ENCODE measurements at places on chromosomes 2 and 18.
A peak's percentile ranks its signal among the peaks of the same experiment; 100 is the strongest.

- DNase-seq = no peak
Observed at GRCh38 chr2:163748420-163748819, 12.6 kb upstream of the FIGN start.

DNA sequence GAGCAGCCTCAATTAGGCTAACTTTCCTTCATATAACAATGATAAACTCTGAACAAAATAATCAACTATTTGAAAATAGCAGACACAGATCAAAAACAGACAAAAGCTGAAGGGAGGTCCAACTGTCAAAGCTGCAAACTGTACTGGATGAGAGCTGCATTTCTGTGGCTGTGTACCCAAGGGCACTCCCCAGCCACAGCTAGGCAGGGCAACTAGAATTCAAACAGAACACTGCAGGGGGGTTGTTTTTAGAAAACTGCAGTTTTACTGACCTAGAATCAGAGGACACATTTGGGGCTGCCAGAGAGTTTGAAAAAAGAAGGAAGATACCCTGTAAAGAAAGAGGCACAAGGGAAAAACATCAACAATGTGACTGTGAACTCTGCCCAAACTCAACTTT is 56.8 kb downstream of the SMAD2 start:
- no peak for DNase-seq

DNA sequence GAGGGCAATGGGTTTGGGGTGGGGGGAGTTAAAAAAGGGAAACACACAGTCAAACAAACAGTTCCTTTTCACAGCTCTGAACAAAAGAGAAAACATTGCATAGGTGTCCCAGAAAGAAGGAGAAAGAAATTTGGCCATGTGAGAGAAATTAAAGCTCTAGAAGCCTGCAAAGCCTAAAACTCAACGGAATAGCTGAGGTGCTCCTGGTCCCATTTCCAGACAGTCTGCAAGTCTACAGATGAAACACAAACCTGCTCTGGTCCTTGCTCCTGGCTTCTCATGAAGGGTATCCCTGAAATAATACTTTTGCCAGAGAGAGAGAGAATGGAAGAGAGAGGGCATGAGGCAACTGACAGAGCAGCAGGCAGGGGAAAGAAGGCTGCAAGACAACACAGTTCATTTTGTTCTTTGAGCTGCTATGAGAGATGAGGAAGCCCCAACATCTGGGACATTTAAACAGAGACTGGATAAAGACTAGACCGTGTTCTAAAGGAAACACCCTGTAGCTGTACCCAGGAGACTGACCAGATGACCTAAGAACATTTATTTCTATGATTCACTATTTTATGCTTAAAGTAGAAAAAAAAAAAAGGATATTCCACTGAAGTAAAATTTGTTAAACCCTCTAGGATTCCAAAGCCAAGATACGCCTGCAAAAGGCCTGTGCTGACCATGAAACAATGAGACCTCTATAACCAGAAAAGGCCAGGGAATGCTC is 57.3 kb upstream of the CYP26B1 start:
- DNase-seq = no peak

DNA sequence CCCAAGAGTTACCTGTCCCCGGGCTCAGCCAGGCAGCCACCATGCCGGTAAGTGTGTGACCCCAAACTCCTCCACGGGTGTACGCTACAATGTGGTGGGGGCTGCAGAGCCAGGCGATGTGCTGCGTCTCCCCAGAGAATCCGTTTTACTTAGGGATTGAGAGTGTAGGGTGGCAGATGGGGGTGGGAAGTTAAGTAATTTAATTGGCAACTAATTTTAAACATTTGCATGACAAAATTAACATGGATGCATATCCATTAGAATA is 26.6 kb upstream of the RPL31 start:
- no peak for DNase-seq

GRCh38 chr2:134393075-134393461 is 139.2 kb downstream of the MGAT5 start:
- DNase-seq = no peak

GRCh38 chr18:3211236-3211992 is 8.4 kb downstream of the MYOM1 start:
- no peak for DNase-seq

- no peak for DNase-seq
Observed at GRCh38 chr2:83817511-83817910, 641.6 kb downstream of the SUCLG1 start.

DNA sequence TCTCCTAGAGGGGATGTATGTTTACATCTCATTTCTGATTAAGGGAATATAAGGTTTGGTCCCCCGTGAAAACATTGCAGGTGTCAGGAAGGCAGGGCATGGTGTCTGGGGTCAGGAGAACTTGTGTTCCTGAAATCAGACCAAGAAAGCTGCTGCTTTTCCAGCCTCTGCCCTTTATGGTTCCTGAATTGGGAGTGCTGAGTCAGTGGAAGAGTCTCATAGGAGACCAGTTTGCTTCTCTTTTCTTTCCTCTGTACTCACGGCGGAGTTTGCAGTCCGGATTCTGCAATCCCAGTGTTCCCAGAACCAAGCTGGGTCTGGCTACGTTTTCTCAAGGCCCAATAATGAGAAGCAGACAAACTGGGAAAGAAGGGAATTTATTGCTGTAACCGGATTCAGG is 5.1 kb upstream of the MARCO start:
- DNase-seq = no peak

DNA sequence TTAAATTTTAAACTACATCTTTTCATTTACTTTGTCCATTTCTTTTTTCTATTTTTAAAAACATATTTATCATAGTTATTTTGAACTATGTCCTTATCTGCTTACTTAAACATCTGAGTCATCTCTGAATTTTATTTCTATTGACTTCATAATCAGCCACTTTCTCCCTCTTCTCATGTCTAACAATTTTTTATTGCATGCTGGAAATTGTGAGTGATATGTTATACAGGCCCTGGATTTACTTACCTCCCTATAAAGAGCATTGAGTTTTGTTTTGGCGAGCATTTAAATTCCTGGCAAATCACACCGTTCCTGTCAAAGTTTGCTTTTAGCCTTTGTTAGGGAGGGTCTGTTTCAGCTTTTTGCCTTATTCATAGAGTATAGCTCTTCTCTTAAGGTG is 39.3 kb downstream of the KCNIP3 start:
- DNase-seq = no peak

DNA sequence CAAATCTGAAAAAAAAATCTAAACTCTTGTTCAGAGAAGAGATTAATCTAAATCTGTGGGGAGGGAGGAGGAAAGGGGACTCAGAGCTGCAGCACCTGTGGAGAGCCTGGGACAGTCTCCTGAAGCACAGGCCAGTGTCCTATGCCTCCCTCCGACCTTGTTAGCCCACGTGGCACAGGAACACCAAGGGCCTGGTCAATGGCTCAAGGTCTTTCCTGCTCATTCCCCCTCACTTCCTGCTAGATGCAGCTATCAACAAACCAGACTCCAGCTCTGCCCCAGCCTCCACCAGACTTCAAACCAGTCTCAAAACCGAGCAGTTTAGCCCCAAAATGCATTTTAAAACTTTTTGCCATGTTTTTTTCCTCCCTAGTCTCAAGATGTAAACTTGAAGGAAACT is 20.1 kb upstream of the SULT1C3 start:
- DNase-seq = no peak

- DNase-seq = no peak
Observed at GRCh38 chr2:207792244-207792785, 22.6 kb upstream of the FZD5 start.

DNA sequence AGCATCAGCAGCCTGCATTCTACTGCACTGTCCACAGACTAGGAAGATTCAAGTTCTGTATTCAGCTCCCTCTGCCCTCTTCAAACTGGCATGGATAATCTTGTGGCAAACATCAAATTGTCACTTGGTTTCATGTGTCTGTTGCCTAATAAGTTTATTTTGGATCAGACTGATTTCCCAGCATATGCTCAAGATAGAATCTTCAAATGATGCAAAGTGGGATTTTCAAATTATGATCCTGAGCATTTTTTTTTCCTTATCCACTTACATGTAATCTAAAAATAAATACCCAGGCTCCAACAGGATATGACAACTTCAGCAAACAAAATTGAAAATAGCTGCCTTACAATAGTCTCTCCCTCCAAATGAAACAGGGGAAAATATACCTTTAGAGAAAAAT is 160.9 kb upstream of the VRK2 start:
- no peak for DNase-seq

DNA sequence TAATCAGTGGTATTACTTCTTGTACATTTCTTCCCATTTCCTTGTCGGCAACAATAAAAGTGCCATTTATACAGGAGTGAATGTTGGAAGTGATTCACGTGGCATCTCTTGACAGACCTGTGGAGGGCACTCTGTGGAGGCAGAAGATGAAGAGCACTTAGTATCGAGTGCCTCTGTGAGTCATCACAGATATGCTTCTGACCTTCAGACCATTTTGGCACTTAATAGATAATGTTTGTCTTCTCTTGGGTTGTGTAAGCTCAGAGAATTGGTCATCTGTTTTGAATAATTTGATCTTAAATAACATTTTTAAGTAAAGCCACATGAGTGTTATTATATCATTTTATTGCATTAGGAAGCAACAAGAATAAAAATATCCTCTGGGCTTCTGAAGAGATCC is 305.5 kb downstream of the PTPRM start:
- no peak for DNase-seq

DNA sequence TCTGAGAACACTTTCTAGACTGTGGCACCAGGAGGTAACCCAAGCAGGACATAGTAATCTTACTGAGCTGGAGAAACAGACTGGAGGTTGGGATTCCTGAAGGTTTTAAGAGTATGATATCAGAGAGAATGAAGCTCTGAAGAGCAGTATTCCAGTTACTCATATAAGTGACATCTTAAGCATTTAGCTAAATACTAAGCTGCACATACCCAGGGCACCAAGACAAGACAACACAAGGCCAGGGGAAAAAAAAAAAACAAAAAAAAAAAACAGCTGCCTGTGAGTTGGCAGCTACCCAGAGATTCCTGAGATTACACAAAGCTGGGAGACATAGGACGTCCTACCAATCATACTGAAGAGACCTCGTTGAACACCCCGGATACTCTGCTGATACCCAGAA is 175.8 kb downstream of the SRBD1 start:
- no peak for DNase-seq

DNA sequence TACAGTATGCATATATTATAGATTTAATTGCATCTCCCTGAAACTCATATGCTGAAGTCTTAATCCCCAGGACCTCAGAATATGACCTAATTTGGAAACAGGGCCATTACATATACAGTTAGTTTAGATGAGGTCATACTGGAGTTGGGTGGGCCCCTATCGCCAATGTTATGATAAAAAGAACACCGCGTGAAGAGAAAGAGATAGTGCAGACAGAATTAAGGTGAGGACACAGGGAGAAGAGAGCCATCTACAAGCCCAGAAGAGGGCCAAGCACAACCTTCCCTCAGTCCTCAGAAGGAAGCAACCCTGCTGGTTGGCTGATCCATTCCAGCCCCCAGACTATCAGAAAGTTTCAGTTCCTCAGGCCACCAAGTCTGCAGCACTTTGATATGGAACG is 311.9 kb upstream of the RAB6C start:
- no peak for DNase-seq

DNA sequence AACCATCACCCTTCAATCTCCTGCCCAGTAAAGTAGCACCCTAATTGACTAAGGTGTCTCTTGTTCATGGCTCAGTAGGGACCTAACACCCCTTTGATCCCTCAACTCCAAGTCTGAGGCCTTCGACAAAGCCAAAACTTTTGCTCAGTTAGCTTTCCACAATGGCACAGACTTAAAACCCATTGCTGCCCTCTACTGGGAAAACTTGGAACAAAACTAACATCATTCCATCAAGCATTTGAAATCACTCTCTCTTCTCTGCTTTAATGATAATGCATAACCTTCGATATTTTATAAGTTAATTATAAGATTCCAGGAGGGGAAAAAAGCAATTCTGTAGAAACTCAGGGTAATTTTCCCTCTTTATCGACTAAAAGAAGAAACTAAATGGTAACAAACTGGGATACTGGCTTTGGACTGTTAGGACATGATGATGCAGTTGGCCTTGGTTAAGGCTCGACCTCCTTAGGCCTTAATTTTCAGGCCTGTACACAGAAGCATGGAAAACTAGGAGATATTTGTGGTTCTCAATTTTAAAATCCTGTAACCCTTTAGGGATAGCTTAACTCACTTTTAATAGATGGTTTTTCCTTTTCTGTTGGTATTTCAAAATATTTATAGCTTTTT is 127.8 kb downstream of the STK39 start:
- no peak for DNase-seq

- no peak for DNase-seq
Observed at GRCh38 chr18:57185434-57185833, 38.5 kb downstream of the BOD1L2 start.

GRCh38 chr2:85506768-85507181 is 32.2 kb upstream of the MAT2A start:
- no peak for DNase-seq

- no peak for DNase-seq
Observed at GRCh38 chr2:50875561-50875960, 156.4 kb downstream of the NRXN1 start.

DNA sequence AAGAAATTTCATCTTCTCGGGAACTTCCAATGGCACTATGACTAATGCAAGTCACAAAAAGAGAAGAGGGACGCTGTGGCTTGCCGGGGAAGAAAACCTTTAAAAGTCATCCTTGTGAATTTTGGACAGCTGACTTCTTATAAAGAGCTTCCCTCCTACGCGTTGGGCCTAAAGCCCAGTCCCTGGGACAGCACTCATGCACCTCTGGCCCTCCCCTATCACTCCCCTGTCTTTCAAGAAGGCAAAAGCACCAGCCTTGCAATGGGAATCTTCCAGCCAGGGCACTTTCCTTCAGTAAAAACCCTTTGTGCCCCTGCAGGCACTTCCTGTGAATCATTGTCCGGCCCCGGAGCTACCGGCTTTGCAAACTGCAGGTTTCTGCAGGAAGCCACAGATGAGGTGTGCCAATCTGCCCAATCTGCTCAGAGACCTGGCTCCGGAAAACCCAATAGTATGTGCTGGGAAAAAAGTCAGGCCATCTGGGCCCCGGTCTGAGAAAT is 7.1 kb downstream of the MREG start:
- peak; percentile 24 for DNase-seq

- no peak for DNase-seq
Observed at GRCh38 chr18:78999939-79000338, 20.3 kb downstream of the SALL3 start.

DNA sequence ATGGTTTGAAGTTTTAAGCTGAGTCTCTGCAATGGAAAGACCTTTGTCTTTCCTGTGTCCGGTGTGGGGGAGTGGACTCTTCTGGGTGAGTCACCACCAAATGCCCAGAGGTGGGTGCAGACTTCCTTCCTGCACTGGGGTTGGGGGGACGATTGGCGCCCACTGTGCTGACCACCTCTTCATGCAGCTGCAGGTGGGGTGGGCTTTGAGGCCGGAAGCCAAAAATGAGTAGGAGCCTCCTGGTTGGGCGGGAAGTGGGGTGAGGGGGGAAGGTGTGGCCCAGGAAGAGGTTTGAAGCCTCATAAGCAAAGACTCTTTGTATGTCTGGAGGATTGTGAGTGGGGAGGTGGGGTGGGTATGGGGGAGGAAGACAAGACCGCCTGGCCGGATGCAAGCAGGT is 27.6 kb downstream of the PAX8 start:
- DNase-seq = peak; percentile 39
